Immature natural killer cell (primary cell): ENCODE measurements at places on chromosomes 16 and 17. TPM values are rescaled to one million over a fixed set of nuclear protein-coding genes. Genes with fewer than 3 reads are reported as not detected.

Gene TMIGD1
- not detected for polyA plus RNA-seq

Gene GRAP
- 18.3 TPM for polyA plus RNA-seq

Gene IL21R
- 59.7 TPM for polyA plus RNA-seq

Gene RAI1
- polyA plus RNA-seq = 1.5 TPM

Gene ITPRIPL2
- 0.90 TPM for polyA plus RNA-seq

Gene HBZ
- not detected for polyA plus RNA-seq

Gene C16orf46
- not detected for polyA plus RNA-seq

Gene CCL5
- 1,960 TPM for polyA plus RNA-seq

Gene BLTP2
- 24.3 TPM for polyA plus RNA-seq

Gene TBC1D28
- polyA plus RNA-seq = not detected

Gene C16orf54
- polyA plus RNA-seq = 9.6 TPM

Gene PRM2
- polyA plus RNA-seq = not detected

Gene NLE1
- 4.7 TPM for polyA plus RNA-seq

Gene CDT1
- not detected for polyA plus RNA-seq

DNA sequence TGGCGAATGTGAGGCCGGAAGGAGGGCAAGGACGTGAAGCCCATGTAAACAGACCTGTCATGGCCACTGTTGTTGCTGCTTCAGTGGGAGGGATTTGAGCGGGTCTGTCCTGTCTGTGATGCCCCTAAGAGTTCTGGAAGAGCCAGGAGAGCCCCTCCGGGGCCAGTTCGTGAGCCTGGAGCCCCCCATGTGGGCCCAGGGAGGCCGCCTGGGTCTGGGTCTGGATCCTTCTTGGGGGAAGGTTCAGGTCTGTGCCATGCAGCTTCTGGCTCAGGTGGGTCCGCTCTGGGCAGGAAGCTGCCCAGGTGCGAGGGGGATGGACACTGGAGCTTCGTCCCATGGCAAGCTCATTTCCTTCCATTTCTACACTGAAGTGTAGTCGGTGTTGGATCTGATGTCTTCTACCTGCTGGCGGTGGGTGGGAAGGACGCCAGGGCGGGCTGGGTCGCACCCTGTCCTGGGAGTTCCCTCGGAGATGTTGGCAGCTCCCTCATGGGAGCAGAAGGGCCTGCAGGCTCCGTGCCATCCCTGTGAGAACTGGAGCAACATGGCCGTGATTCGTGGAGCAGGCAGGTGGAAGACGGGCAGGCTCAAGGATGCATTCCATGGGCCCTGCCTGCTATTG, 11.2 kb upstream of the WFIKKN1 start:
- no peak overlapping the region for H3K27ac ChIP-seq
- no peak for DNase-seq
- H3K27me3 ChIP-seq = peaks cover 2% of the 10 kb centered on the region
- H3K36me3 ChIP-seq = no peaks in the 10 kb centered on the region
- H3K4me3 ChIP-seq = no peak overlapping the region

DNA sequence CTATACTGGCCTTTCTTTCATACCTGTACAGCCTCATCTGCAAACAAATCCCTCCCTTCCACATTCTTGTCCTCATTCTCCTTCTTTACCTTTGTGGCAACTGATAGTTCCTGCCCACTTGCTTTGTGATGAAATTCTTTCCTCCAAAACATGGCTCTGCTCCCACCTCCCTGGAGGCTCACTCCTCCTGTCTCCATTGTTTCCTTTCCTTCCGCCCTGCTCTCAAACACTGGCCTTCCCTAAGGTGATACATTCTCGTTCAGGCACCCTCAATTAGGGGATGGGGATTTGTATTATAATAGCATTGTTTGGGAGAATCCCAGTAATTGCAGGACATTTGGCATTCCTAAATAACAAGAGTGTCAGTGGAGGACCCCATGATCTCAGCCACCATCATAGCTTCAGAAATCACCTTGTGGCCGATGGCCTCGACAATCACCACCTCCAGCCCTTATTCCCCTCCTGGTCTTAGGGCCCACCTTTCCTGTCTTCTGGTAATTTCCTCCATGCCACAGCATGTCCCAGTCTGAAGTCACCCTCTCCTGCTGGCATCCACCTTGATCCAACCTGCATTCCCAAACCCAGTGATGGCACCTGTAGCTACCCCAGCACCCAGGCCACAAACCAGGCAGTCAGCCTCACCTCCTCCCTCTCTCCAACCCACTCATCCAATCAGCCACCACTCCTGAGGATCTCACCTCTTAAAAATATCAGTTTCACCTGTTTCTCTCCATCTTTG, 7.9 kb downstream of the UNC119 start:
- H3K4me1 ChIP-seq = peaks cover 22% of the 10 kb centered on the region
- peak overlapping the region; percentile 5 for H3K27ac ChIP-seq
- H3K36me3 ChIP-seq = no peaks in the 10 kb centered on the region
- DNase-seq = no peak
- H3K4me3 ChIP-seq = no peak overlapping the region
- H3K27me3 ChIP-seq = no peaks in the 10 kb centered on the region

DNA sequence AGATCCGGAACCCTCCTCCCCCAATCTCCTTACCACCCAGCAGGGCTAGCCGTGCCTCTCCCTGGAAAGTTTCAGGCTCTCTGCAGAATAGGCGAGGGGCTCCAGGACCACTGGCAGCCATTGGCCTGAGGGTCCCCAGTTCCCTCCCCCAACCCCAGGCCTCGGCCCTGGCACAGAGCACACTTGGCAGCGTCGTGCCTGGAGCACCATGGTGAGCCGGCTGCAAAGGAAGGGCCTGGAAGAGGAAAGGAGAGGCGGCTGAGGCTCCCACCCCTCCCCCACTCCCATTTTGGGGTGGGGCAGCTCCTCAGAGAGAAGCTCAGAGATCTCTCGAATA, 369 bp upstream of the BTBD17 start:
- H3K27ac ChIP-seq = no peak overlapping the region
- no peak for DNase-seq
- H3K27me3 ChIP-seq = peaks cover 4% of the 10 kb centered on the region
- no peaks in the 10 kb centered on the region for H3K36me3 ChIP-seq
- H3K4me1 ChIP-seq = peaks cover 4% of the 10 kb centered on the region

GRCh38 chr17:7509937-7510336, 25.8 kb downstream of the POLR2A start:
- peaks cover 54% of the 10 kb centered on the region for H3K36me3 ChIP-seq
- DNase-seq = no peak
- H3K27me3 ChIP-seq = peaks cover 14% of the 10 kb centered on the region

DNA sequence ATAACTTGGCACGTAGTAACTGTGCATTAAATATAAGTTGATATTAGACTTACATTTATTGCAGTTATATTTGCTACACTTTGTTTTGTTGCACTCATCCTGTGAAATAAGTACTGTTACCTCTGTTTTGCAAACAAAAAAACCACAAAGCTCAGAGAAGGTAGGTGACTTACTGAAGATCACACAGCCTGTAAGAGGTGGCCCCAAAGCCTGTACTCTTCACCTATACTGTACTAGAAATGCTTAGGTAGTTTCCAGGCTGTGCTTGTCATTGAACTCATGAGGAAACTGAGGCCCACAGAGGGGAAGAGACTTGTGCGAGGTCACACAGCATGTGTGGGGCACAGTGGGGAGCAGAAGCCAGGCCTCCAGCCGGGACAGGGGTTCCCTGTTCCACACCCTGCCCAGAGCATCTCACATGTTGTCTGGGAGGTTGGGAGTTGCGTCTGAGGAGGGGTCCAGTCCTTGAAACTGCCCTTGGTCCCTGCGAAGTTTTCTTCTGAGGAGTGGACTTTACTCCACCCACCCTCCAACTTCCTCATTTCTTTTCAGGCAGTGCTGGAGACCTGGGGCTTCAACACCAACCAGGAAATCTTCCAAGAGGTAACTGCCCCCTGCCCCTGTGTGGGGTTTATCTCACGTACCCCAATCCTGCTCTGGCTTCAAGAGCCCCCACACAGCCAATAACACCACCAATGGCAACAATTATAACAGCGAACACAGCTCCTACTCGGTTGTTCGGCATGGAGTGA, 13.0 kb downstream of the CETP start:
- no peak for DNase-seq
- H3K27me3 ChIP-seq = peaks cover 5% of the 10 kb centered on the region
- no peaks in the 10 kb centered on the region for H3K36me3 ChIP-seq

GRCh38 chr17:29577001-29577370, 8.5 kb downstream of the TP53I13 start:
- peaks cover 4% of the 10 kb centered on the region for H3K27me3 ChIP-seq
- H3K36me3 ChIP-seq = peaks cover 4% of the 10 kb centered on the region
- no peak overlapping the region for H3K4me3 ChIP-seq
- H3K27ac ChIP-seq = no peak overlapping the region

GRCh38 chr17:40958086-40958953, 8.4 kb downstream of the KRT39 start:
- no peak overlapping the region for H3K4me3 ChIP-seq
- H3K36me3 ChIP-seq = no peaks in the 10 kb centered on the region
- no peak for DNase-seq
- no peak overlapping the region for H3K27ac ChIP-seq
- H3K4me1 ChIP-seq = no peaks in the 10 kb centered on the region
- peaks cover 4% of the 10 kb centered on the region for H3K27me3 ChIP-seq

DNA sequence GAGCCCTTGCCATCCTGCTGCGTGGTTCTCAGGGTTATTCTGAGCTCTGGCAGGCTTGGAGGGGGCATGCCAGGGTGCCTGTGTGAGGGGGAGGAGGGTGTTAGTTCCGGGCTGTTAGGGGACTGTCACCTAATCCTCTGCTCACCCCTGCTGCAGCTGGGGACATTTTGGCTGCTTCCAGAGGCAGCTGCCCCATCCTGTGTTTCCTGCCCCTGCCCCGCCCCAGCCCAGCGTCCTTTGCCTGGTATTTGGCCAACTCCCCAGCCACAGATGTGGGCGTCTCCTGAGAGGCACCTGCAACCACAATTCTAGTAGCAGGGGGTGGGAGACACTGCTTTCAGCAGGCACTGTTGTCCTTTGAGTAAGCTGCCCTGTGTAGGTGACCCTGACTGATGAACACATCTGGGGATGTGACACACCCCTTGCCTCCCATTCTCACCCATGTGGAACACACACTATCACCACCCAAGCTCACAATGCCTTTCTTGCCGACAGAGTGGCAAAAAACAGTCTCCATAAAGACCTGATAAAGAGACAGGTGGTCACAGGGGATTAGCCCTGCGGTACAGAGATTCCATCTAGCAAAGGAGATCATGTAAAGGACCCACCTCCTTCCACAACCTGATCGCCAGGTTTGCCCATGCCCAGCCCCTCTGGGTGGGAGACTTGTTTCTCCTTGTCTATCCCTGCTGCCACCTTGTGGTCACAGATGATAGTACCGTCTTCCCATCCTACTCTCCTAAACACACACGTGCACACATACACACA, at the start of gene CHRNE:
TSS of gene CHRNE (minus strand) at position 48 of the 768 bp plus-strand sequence. CDS start at position 13, 35 bp downstream.
- DNase-seq = peak; percentile 77
- H3K36me3 ChIP-seq = no peaks in the 10 kb centered on the region
- peaks cover 20% of the 10 kb centered on the region for H3K27me3 ChIP-seq

DNA sequence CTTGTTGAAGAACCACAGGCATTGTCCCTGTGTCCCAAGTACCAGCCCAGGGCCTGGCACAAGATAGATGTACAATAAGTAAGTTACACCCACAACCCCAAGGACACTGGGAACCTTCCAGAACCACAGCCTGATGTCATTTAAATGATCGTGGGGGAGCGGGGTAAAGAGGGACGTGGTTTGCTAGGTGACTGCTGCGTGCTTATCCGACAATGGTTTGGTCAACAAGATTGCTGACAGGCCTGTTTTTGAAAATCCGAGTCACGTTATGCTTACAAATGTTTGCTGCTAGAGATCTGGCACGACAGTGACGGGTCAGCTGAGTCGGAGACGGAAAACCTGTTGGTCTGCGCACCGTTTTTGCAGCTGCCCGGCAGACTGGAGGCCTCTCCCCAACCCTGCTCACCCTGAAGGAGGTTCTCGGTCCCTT, 22.8 kb downstream of the COTL1 start:
- H3K4me1 ChIP-seq = peaks cover 74% of the 10 kb centered on the region
- DNase-seq = no peak
- H3K4me3 ChIP-seq = peak overlapping the region; percentile 75
- no peaks in the 10 kb centered on the region for H3K36me3 ChIP-seq
- peak overlapping the region; percentile 92 for H3K27ac ChIP-seq
- H3K27me3 ChIP-seq = peaks cover 20% of the 10 kb centered on the region

DNA sequence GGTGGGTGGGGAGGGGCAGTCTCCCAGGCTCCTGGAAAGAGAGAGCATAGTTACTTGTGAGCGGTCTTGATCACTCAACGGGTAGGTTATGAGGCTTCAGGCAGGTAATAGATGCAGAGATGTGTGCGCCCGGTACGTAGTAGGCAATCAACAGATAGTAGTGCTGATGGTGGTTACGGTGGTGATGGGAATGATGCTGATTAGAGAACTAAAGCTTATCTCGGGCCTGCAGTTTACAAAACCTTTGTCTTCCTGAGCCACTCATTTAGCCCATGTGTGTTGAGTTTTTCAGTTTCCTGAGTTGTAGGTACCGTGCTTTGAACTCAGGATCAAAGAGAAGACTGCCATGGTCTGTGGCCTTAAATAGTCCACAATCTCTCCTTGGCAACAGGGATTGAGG, 401.0 kb downstream of the SNX29 start:
- H3K4me3 ChIP-seq = no peak overlapping the region
- no peaks in the 10 kb centered on the region for H3K36me3 ChIP-seq
- no peaks in the 10 kb centered on the region for H3K4me1 ChIP-seq
- no peak for DNase-seq
- no peaks in the 10 kb centered on the region for H3K27me3 ChIP-seq

GRCh38 chr17:58447039-58447975, 30.0 kb upstream of the RNF43 start:
- no peak overlapping the region for H3K27ac ChIP-seq
- H3K36me3 ChIP-seq = no peaks in the 10 kb centered on the region
- peak; percentile 60 for DNase-seq
- H3K4me3 ChIP-seq = no peak overlapping the region
- no peaks in the 10 kb centered on the region for H3K27me3 ChIP-seq

- peaks cover 5% of the 10 kb centered on the region for H3K27me3 ChIP-seq
- H3K4me3 ChIP-seq = no peak overlapping the region
- no peaks in the 10 kb centered on the region for H3K4me1 ChIP-seq
- H3K27ac ChIP-seq = no peak overlapping the region
- H3K36me3 ChIP-seq = no peaks in the 10 kb centered on the region
Observed at GRCh38 chr17:62950067-62950466, 16.0 kb upstream of the TANC2 start.

DNA sequence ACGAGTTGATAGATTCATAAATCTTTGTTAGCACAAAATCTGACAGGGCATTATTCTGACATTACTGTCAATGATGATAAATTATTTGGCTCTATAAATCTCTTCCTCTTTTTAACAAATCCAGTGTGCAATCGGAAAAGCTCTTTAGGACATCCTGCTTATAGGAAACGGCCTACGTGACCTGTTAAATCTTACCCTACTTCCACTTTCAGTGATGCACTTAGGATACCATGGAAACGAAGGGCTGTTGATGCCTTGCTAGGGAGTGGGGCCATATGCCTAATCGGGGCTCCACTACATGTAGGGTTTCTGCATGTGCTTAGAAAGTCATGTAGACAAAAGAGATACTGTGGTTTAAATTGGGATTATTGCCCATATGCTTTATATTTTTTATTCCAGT, 27.2 kb downstream of the ZNF594 start:
- no peaks in the 10 kb centered on the region for H3K27me3 ChIP-seq
- no peaks in the 10 kb centered on the region for H3K4me1 ChIP-seq
- H3K36me3 ChIP-seq = no peaks in the 10 kb centered on the region
